ENCODE measurements at places on chromosomes 1 and 21.

- DNase-seq = no peak
These were observed 83.4 kb downstream of the RUNX3 start for GRCh38 chr1:24846671-24847070.

GRCh38 chr1:8767006-8767405, 50.4 kb downstream of the RERE start:
- DNase-seq = no peak

DNA sequence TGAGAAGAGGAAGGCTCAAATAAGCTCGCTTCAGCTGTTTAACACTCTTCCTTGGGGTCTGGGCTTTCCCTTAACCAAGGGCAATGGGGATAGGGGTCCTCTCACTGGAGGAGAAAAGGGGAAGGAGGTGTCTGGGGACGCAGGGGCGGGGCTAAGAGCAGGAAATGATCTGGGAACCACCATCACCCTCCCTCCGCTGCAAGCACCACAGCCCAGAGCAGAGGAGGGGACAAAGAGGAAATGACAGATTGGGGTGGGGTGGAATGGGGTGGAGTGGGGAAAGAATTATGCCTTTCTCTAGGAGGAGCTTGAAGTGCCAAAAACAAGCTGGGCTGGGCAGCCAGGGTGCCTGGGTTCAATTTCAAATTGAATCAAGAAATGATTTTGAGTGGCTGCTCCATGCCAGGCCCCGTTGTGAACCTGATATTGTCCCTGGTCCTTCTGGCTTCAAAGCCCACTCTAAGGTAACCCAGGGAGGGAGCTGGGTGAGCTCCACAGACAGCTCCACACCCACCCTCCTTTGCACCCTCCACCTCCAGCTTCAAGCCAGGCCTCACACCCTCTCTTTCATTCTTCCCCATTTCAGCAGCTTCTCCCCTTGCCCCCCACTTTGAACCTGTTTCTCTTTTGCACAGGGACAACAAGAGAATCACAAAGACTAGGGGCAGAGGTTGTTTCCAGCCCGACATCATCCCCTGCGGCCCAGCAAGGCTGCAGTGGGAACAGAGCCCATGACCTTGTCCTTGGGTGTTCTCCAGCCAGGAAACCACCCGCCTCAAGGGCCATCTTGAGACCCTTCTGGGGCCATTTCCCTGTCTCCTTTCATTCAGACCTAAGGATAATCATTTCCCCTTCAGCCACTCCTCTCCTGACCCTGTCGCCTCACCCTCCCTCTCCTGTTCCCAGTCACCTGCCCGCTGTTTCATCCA, 1.1 kb downstream of the ARHGAP30 start:
- no peak for DNase-seq

GRCh38 chr1:51172811-51173210, 63.3 kb upstream of the RNF11 start:
- DNase-seq = no peak

DNA sequence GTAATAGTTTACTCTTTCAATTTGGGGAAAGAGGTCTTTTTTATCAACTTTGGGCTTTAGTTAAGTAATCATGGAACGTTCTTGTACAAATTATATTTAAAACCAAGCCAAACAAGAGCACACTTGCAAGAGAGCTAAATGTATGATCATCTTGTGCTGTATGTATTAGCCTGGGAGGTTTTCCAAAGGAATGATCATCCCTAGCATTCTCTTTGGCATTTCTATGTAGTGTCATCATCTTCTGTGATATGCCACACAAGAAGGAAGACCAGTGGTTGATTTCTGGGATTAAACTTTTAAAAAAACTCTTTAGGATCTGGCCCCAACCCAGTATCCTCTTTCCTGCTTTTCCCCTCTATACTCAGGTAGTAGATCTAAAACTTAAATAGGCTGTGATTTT, 38.4 kb upstream of the KCNQ4 start:
- peak; percentile 80 for DNase-seq

- DNase-seq = peak; percentile 60
These were observed 31.2 kb downstream of the DNTTIP2 start for GRCh38 chr1:93847811-93848288.

GRCh38 chr1:29761159-29761928, 525.0 kb downstream of the PTPRU start:
- no peak for DNase-seq

DNA sequence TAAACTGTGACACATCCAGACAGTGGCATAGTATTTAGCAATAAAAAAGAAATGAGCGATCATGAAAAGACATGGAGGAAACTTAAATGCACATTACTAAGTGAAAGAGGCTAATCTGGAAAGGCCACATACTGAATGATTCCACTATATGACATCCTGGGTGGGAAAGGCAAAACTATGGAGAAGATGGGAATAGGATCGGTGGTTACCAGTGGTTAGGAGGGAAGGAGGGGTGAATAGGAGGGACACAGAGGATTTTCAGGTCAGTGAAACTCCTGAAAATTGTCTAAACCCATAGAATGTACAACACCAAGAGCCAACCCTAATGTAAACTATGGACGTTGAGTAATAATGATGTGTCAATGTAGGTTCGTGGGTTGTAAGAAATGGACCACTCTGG, 13.8 kb downstream of the AGT start:
- DNase-seq = no peak

GRCh38 chr1:205650241-205650640, 18.4 kb upstream of the ELK4 start:
- DNase-seq = no peak

- no peak for DNase-seq
These were observed 117.1 kb downstream of the NRIP1 start for GRCh38 chr21:14947613-14948160.

GRCh38 chr1:25732821-25733220, 67.2 kb upstream of the SELENON start:
- no peak for DNase-seq

DNA sequence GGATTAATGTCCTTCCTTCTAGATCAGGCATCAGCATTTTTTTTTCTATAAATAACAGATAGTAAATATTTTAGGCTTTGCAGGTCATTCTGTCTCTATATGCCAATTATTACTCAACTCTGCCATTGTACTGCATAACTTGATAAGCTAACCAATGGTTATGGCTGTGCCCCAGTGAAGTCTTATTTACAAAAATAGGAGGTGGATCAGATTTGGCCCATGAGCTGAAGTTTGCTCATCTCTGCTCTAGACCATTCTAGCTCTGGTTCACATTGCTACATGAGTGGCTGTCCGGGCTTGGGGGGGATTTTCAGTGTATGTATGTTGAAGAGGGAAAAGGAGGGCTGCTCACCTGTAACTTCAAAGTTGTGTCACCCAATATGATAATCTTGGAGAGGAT, 10.1 kb downstream of the RAB7B start:
- no peak for DNase-seq

DNA sequence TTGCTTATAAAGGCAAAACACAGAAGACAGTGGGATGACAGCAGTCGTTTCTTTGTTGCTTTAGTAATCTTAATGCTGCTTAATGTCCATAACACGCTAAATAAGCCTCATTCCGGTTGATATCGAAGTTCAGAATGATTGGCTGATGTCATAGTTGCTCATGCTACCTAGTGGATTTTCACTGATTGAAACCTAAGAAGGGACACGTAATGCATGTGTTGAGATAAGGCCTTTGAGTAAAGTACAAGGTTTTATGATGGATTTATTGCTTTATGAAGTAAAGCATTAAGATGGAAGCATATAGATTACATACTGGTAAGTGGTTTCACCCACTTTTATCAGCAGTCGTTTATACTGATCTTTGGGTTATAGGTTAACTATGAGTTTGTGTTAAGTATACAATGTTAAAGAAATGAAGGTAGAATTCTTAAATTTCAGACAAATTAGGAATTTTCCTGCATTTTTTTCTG, 25.1 kb downstream of the IARS2 start:
- peak; percentile 21 for DNase-seq

DNA sequence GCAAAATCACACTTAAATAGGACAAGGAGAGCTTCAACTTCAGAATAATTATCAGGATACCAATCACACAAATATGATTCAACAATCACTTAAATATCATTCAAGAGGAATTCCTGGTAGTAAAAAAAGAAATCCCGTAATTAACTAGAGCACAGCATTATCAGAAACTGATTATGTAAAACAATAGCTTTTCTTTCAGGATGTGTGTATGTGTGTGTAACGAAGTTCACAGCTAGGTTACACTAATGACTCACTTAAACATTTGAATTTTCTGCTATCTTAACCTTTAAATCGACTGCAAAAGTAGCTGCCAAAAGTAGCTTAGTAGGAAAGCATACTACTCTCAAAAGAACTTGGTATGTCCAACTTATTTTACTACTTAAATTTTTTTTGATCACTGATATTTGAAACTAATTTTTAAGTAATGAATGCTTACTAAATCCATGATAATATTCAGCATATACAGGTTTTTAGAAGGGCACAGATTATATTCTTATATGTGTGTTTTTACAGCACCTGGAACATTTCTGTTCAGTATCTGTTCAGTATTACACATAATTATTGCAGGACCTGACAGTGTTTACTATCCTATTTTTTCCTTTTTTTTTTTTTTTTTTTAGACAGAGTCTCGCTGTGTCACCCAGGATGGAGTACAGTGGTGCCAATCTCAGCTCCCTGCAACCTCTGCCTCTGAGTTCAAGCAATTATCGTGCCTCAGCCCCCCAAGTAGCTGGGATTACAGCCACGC, 4.2 kb downstream of the RERE start:
- DNase-seq = peak; percentile 48
